Lung (tissue), 17 donors: ENCODE measurements at places on chromosomes 1 and 21.

DNA sequence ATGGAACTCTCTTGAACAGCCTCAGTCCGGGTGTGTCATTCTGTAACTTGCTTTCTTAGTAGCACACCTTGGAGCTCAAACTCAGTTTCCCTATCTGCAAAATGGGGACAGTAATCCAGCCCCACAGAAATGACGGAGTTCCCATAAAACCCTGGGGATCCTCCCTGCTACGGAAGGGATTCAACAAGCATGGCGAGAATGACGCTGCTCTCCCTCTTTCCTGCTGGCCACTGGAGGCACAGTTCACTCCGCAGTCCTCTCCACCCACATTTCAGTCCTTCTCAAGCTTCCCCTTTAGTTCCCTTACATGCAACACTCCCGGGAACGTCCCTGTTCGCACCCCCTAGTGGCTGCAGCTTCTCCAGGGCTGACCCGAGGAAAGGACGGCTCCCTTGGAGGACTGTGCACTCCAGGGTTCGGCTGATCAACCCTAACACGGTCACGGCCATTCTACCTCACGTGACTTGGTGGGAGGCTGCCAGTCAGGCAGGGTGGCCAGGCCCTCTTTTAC lies 20.6 kb downstream of the RUNX3 start:
- peak; percentile 63 for DNase-seq

GRCh38 chr1:182374101-182374834 lies 17.3 kb downstream of the GLUL start:
- no peak for DNase-seq

GRCh38 chr1:201020721-201021629 lies 2.5 kb downstream of the KIF21B start:
- DNase-seq, result peak; percentile 38

DNA sequence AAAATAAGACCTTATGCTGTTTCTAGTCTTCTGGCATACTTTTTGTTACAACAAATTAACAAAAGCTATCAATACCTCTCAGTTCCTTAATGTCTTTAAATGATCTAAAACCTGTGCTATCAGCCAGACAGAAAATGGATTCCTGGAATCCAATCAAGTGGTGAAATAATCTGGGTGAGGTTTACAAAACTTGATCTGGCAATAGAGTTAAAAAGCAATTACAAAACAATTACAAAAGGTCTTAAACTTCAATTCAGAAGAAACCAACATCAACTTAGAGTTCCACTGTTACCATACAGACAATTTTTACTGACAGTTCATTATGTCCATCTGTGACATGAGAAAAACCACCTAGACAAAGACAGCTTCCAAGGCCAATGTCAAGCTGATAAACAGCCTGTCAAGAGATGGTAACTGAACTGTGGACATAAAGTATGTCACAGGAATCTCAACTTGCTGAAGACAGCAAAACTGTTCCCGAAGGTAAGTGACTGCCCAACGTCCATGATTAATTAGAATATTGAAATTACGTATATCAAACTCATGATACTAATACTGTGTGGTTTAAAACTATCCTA lies 17.4 kb downstream of the ZZZ3 start:
- DNase-seq, result peak; percentile 75

DNA sequence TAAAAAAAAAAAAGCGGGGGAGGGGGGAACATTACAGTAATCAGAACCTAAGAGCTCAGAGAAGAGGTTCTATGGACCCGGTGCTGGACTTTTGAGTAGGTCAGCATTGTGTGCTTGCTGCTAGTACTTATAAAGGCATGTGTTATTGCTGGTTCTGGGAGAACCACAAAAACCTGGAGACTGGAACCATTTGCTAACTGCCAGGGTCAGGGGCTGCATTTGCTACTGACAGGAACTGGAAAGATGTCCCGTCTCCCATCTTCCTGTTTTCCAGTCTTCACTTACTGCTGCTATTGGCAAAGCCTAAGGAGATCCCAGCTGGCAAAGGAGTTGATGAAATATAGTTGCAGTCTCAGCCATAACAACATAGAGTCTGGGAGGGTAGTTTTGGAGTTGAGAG lies 4.3 kb downstream of the RNF2 start:
- DNase-seq, result no peak
